ENCODE measurements at places on chromosomes 6 and 20.

GRCh38 chr6:29953001-29953441 lies 10.7 kb downstream of the HLA-A start:
- no peak for DNase-seq

GRCh38 chr6:9143140-9143539 lies 707.8 kb upstream of the SLC35B3 start:
- DNase-seq = no peak

GRCh38 chr6:118720125-118720473 lies 68.7 kb upstream of the CEP85L start:
- DNase-seq = no peak

- no peak for DNase-seq
Measured at GRCh38 chr6:88161940-88162339, 4.2 kb downstream of the CNR1 start.

GRCh38 chr6:17986656-17987446 lies 584 bp downstream of the KIF13A start:
- DNase-seq = peak; percentile 69

DNA sequence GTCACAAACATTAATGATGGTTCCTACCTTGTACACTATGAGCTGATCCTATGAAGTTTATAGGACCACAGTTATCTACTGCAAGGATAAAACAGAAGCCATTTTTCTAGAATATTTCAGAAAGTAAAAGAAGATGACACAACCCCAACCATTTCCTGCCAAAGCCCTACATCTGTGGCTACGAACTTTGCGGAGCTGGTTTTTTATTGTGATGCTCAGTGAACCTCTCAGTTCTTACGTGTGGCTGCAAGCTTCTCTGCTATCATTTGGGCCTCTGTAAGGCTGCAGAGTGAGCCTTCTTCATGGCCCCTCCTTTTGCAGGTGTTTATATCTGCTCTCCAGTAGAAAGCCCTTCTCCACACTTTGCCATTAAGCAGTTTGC lies 17.8 kb upstream of the TAGAP start:
- no peak for DNase-seq

DNA sequence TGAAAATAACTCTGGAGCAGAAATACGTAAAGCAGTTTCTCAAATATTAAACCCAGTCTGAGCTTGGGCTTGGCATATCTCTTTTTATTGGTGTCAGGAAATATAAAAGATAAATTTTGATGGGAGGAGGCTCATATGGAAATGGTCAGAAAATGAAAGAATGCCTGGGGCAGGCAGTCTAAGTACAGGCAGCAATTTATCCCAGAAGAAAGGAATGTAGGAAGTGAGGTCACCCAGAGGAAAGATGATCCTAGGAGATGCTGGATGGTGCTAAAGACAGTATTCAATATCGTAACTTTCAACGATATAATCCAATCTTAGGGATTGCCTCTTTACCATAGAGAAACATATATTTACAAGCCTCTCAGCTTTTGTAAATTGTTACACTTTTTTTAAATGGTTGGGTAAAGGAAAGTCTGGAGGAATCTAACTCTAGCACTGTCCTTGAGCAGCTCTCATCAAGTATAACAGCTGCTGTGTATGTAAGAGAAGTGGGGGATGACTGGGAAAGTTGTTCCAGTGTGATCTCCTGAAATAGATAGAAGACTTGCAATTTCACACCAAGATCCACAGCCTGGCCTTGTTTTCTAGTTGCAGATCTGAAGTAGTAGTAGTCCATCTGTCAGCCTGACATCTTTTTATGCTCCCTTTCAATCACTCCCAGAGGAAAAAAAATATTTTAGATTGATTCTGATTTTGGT lies 256.9 kb upstream of the SASH1 start:
- DNase-seq = no peak

GRCh38 chr6:17957086-17957485 lies 30.3 kb downstream of the KIF13A start:
- DNase-seq = no peak

DNA sequence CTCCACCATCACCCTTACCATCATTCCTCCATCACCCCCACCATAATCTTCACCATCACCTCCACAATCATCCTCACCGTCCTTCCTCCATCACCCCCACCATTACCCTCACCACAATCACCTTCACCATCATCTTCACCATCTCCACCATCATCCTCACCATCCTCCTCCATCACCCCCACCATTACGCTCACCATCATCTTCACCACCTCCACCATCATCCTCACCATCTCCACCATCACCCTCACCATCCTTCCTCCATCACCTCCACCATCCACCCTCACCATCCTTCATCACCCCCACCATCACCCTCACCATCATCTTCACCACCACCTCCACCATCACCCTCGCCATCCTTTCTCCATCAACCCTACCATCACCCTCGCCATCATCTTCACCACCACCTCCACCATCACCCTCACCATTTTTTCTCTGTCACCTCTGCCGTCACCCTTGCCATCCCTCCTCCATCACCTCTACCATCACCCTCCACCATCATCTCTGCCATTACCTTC lies 33.1 kb upstream of the MPC1 start:
- DNase-seq = no peak

DNA sequence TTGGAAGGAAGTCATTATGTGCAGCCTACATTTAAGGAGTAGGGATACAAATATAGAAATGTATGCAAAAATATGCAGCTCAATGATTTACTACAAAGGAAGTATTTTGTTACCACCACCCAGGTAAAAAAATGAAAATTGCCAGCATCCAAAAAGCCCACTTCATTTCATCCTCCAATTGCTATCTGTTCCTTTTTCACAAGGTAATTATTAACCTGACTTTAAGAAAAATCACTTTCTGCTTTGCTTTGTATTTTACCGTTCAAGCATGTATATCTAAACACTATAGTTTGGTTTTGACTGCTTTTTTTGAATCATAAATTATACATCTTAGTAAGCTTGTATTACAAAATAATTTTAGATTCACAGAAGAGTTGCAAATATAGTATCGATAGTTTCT lies 768.5 kb upstream of the GJE1 start:
- DNase-seq = no peak

- DNase-seq = no peak
Measured at GRCh38 chr20:11459090-11459890, 458.4 kb upstream of the BTBD3 start.

DNA sequence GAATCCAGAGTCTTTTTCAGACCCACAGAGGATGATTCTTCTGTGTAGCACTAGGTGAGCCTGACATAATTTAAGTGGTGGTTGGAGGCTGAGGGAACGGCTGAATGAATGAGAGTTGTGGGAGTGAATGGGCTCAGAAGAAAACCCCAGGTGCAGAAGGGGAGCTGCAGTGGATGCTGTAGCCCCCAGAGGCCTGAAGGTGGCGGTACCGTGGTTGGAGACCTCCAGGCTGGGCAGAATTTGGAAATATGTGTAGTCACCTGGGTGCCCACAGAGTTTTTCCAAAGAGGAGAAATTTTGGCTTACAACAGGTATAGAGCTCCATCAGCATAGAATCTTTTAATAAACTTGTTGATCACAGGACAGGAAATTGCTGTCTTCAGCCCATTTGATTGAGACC lies 6.5 kb upstream of the RAET1G start:
- DNase-seq = no peak

- DNase-seq = peak; percentile 82
Measured at GRCh38 chr6:8219352-8219943, 117.1 kb upstream of the EEF1E1 start.

GRCh38 chr6:151071295-151071694 lies 168.5 kb upstream of the AKAP12 start:
- no peak for DNase-seq

DNA sequence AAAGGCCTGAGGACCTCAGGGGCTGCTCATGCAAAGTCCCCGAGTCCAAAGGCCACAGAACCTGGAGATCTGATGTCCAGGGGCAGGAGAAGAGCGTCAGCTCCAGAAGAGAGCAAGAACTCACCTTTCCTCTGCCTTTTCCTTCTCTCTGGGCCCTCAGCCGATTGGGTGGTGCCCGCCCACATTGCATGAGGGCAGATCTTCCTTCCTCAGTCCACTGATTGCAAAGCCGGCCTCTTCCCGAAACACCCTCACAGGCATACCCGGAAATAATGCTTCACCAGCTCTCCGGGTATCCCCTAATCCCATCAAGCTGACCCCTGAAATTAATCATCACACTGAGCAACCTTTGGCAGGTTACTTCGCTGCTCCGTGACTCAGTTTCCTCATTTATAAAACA lies 33.4 kb downstream of the SPDEF start:
- no peak for DNase-seq

DNA sequence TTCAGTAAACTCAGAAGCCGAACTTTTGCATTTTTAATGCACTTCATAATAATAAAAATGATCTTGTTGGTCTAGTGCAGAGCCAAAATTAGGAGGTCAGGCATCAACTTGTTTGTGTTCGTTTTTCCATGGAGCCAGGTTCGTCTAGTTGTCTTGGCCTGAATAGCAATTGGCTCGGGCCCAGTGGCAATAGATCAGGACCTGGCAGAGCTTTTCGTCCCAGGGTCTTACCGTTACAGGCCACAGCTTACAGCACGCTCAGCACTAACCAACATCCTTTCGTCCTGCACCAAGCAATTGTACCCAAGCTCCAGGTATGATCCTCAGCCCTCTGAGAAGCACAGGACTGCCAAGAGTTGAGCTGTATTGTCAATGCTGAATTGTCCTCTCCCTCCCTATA lies 240.5 kb upstream of the PLN start:
- peak; percentile 62 for DNase-seq

DNA sequence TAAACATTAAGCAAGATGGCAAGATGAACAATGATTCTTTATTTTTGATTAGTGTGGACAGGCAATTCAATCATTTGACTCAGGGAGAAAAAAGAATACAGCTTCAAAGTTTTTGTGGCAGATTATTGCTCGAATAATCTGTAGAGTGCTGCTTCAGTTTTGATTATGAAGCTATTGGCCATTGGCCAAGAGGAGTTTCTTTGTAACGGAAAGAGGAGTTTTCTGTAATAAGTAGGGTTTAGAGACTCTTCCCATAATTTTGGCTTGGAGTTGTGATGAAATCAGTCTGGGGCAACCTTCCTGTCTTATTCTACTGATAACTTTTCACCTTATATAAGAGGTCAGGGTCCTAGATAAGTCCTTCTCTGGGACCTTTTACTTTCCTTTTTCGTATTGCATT lies 256.7 kb upstream of the RAB32 start:
- no peak for DNase-seq

GRCh38 chr6:122059918-122060317 lies 339.5 kb upstream of the HSF2 start:
- DNase-seq = no peak

GRCh38 chr6:39923861-39924260 lies 10.4 kb downstream of the MOCS1 start:
- DNase-seq = no peak

GRCh38 chr20:8540466-8540865 lies 408.4 kb downstream of the PLCB1 start:
- DNase-seq = no peak

DNA sequence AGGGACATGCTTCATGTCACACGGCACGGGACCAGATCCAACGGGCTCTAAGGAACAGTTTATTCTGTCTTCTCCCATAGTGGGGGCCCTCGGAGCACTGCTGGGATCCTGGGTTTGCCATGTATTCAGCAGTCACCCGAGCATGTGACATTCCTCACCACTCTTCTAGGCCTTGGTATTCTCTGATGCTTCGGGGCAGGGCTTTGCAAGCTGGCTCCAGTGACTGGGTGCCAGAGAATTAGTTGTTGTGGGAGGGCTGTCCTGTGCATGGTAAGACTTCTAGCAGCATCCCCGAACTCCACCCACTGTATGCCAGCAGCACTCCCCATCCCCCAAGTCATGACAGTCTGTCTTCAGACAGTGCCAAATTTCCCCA lies 5.4 kb downstream of the CCN5 start:
- peak; percentile 56 for DNase-seq

- no peak for DNase-seq
Measured at GRCh38 chr6:106979435-106979884, 4.9 kb upstream of the CD24 start.

- no peak for DNase-seq
Measured at GRCh38 chr20:42678895-42679294, 510.8 kb downstream of the PTPRT start.

GRCh38 chr6:112033791-112034615 lies 19.9 kb upstream of the CCN6 start:
- peak; percentile 82 for DNase-seq

GRCh38 chr6:15481390-15482291 lies 181.2 kb downstream of the DTNBP1 start:
- DNase-seq = no peak

GRCh38 chr6:107571354-107571753 lies 81.4 kb downstream of the SOBP start:
- DNase-seq = no peak

- no peak for DNase-seq
Measured at GRCh38 chr20:11976966-11977365, 59.3 kb downstream of the BTBD3 start.

DNA sequence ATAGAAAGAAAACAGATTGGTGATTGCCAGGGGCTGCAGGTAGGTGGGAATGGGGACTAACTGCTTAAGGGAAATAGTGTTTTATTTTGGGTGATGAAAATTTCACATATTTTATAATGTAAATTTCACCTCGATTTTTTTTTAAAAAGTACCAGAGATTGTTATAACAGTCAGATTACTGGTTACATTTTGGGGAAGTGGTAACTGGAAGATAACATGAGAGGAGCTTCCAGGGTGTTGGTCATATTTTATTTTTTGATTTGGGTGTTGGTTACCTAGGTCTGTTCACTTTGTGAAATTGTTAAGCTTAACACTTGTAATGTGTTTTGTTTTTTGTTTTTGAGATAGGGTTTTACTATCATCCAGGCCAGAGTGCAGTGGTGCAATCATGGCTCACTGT lies 17.2 kb upstream of the CRIP3 start:
- DNase-seq = no peak

- no peak for DNase-seq
Measured at GRCh38 chr6:116420341-116420740, 40.8 kb upstream of the CALHM6 start.

- DNase-seq = peak; percentile 80
Measured at GRCh38 chr6:118705544-118706491, 54.4 kb upstream of the CEP85L start.

- DNase-seq = no peak
Measured at GRCh38 chr6:56223995-56224394, 23.4 kb downstream of the COL21A1 start.

DNA sequence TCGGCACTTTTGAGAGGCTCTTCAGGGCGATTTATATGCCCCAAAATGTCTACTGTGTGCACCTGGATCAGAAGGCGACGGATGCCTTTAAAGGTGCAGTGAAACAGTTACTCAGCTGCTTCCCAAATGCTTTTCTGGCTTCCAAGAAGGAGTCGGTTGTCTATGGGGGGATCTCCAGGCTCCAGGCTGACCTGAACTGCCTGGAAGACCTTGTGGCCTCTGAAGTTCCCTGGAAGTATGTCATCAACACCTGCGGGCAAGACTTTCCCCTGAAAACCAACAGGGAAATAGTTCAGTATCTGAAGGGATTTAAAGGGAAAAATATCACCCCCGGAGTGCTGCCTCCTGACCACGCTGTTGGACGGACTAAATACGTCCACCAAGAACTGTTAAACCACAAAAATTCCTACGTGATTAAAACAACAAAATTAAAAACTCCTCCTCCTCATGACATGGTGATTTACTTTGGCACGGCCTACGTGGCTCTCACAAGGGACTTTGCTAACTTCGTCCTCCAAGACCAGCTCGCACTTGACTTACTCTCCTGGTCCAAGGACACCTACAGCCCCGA lies 8.2 kb downstream of the GCNT2 start:
- no peak for DNase-seq
